ENCODE measurements at places on chromosomes 2 and 18.

DNA sequence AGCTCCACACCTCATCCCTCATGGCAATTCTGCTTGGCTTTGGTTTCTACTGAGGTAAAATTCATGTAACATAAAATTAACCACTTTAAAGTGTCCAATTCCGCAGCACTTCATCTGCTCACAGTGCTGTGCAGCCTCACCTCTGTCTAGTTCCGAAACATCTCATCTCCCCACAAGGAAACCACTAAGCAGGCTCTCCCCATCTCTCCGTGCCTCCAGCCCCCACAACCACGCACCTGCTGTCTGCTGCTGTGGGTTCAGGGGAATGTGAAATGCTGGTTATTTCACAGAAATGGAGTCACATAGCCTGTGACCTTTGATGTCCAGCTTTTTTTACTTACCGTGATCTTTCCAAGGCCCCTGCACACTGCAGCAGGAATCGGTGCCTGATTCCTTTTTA, 7.7 kb upstream of the GPC1 start:
- DNase-seq = no peak

DNA sequence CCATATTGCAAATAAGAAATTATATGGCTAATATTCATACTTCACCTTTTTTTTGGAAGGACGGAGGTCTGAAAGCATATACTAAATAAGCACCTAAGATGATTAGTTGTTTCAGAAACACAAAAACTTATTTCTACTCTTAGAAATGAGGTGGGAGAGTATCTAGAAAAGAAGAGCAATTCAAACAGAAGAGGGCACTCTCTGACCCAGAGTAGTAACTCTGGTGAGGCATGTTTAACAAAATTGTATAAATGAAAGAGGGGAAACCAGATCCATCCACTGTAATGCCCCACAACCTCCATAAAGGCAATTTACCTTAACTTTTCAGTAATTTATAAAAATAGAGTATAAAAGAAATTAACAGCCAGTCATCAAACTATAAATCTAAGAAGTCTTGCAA, 669.6 kb upstream of the VRK2 start:
- DNase-seq = peak; percentile 29

DNA sequence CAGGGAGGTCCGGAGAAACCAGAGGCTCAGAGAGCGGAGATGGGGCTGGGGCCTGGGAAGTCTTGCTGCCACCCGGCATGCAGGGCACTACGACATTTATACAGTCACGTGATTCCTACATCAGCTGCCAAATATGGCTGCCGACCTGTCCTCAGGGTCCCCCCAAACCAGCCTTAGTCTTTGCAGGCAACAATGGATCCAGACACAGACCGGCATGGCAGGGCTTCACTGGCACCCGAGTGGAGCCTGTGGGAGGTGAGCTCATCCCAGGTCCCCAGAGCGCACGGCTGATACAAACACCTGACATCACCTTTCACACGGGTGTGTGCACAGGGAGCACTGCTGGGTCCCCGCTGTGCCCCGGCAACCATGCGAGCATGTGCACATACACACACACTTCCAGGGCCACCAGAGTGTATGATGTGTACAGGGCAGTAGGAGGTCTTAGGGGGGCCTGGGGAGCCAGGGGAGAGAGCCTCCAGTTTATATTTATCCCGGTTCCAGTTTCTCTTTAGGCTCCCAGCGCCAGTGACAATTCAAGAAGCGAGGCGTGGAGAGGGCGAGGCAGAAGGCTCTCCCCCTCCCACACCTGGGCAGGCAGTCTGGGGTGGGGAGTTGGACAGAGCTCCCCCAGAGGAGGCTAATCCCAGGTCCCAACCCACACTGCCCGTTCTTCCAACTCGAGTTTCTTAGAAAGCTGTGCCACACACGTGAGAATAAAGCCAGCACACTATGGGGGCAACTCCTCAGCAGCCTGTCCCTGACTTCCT, 2.7 kb downstream of the SEMA4C start:
- no peak for DNase-seq

DNA sequence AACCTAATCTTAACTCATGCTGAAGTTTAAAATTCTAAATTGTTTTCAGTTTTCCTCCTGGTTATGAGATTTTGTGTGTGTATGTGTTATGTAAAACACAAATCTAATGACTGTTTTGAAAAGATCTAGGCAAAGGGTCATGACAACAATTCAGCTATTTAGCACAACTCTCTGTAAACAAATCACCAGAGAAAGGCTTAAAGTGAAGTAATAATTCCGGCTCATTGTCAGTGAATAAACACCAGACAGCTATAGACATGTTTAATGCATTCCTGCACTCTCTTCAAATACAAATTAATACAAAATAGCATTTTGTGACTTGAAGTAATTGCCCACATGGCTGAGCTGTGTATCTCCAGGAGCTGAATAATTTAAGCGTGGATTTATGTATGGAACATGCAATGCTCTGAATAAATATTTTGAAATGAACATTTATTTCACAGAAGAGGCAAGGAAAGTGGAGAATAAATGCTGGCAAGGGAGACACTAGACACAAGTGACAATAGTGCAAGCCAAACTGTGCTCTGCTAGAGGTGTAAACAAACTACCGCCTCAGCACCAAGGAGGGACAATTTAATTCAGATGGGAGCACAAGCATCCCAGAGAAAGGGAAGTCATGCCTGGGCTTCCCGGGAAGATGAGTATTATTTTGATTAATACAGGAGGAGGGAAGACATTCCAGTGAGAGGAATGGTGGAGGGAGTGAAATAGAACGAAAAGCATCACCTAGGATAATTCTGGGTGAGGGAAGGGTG, 133.6 kb upstream of the XPO1 start:
- DNase-seq = no peak

- peak; percentile 75 for DNase-seq
Measured at GRCh38 chr2:70514612-70515055, 39.0 kb downstream of the TGFA start.

DNA sequence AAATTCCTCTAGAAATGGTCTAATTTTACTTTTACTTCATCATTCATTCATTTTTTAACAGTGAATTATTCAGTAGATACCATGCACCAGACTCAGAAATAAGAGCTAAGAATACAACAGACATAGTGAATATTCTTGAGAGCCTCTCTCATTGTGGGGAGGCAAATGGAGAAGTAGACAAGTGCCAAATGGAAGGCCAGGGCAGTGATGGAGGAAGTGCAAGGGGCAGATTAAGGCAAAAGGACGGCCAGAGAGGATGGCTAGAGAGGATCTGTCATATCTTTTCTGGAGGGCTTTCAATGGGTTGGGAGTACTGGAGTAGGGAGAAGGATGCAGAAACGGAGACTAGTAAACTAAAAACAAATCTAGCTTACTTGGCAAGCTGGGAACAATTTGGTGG, 19.0 kb upstream of the RMDN2 start:
- no peak for DNase-seq

- no peak for DNase-seq
Measured at GRCh38 chr2:173589604-173590275, 235.1 kb downstream of the CDCA7 start.

DNA sequence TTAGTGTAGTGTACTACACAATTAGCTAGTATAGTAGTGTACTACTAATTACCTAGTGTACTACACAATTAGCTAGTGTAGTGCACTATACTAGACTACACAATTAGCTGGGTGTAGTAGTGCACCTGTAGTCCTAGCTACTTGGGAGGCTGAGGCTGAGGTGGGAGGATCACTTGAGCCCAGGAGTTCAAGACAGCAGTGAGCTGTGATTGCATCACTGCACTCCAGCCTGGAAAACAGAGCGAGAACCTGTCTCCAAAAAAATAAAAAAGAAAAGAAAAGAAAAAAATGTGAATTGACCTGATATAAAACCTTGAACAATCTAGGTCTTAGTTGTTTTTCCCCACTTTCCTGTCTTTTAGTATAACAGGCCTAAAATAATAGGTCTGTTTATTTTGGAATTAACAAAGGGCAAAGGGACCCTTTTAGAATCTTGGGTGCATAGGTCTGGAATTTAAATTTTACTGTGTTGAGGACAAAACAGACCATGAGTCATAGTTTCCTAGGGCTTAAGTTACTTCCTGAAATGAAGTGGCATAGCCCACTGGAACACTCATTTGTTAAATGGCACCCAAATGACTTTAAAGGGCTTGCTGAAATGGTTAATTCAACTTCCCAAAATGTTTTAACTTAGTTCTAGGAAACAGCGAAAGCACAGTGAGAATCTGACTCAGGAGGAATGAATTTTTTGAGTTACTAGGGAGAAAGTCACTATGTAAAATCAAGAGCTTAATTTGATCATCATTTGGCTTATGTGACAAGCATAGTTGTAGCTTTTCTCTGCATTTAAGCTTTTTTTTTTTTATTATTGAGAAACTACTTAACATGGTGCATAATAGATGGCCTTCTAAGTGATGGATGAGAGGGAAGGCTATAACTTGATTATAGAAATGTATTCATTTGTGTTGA, 50.7 kb upstream of the ARL5A start:
- DNase-seq = no peak

DNA sequence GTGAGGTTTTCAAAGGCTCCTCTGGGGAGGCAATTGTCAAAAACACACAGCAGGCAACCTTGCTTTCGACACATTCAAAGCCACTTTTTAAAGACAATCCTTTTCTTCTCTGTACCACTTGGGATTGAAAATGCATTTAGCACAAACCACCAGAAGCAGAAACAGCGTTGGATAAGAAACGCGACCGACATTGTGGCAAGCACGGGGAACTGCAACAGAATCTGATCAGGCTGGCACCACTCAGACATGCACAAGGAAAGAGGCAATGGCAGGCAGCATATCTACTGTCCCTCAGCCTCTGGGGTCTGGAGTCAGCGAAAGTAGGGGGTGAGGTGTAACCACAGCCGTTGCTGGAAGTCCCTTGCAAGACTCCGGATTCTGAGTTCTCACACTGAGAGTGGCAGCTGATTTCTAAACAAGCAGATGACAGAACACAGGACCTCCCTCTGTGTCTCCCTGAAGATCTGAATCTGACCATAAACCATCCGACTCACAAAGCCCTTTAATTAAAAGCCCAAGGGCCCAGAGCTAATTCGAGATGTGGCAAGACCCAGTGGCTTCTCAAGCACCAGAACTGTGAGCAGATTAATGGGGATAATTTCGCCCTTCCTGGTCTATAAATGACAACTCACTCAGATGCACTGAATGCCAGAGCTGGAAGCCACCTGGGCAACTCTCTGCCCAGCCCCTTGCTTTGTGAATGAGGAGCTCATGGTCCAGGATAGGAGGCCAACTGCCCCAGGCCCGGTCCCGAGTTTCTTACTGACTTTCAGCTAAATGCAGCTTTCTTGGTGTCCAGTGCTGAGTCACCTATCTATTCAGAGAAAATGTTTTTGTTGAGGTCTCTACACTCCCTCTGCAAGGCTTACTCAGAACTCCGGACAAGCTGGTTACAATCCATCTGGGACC, 29.6 kb downstream of the CYRIA start:
- no peak for DNase-seq

DNA sequence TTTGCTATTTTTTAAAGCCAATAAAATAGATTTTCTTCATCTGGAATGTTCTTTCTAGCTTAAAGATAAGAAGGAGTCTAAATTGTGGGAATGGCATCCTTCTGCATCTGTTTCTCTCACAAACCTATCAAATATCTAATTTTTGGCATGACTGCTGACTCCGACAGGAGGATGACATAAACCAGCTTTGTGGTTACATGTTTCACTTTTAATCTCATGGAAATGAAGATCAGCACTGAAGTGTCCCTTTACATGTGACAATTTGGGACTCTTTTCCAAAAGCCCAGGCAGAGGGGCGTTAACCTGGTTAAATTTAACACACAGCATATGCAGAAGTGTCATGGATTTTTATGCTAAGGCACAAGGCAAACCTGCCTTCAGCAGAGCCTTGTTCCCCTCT, 694.7 kb downstream of the ARHGAP15 start:
- no peak for DNase-seq

GRCh38 chr2:37059841-37060240, 24.3 kb downstream of the HEATR5B start:
- no peak for DNase-seq

DNA sequence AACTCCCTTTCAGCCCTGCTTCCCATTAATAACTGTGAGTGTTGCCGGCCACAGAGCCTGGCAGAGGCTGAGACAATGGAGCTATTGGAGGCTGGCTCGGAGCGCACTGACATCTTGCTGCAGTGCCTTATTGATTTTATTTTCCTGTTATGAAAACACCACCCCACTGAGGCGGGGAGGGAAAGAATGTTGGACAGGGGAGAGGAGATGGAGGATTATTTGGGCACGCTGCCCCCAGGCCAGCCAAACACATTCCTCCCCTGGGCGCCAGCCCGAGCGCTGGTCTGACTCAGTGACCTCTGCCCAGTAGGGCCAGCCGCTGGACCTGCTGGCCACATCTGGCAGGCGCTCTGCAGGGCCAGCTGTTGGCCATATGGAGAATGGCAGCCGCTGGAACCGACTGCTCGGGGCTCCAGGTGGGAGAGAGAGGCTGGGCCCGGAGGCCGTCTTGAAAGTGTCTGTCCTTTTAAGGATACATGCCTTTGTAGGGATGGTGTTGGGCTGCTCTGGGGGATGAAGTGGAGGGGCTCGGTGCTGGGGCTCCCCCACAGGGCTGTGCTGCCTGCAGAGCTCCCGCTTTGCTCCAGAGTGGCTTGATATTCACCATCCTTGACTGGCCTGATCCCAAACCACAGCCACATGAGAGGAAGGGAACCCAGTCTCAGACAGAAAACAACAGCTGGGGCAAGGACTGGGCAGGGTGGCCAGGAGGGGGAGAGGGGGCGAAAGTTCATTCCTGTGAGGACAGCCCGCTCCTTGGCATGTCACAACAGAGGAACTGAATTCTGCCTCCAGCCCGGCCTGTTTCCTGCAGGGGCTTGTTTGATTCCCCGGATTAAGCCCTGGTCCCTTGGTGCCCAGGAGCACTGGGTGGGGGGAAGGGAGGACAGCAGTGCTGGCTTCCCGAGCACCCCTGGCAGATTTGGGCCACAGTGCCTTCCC, 179.0 kb downstream of the KLHL29 start:
- DNase-seq = no peak

DNA sequence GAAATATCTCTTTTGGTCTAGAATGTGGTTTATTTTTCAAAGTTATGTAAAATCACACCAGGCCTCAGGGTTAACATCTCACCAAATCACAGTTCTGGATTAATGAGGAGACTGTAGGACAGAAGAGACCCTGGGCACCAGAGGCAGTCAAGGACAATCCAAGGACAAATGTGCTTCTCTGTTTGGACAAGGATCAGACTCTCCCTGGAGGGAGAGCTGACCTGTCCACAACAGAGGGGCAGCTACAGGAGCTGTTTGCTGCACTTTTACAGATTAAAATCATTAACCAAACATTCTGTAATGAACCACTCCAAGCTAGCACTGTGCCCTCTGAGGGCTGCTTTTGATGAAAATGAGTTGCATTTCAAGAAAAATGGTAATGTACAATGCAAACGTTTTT, 690.6 kb upstream of the SLC8A1 start:
- peak; percentile 85 for DNase-seq

GRCh38 chr2:238521870-238522269, 95.1 kb downstream of the ASB1 start:
- no peak for DNase-seq

- peak; percentile 1 for DNase-seq
Measured at GRCh38 chr2:236217926-236218325, 46.3 kb downstream of the ASB18 start.

DNA sequence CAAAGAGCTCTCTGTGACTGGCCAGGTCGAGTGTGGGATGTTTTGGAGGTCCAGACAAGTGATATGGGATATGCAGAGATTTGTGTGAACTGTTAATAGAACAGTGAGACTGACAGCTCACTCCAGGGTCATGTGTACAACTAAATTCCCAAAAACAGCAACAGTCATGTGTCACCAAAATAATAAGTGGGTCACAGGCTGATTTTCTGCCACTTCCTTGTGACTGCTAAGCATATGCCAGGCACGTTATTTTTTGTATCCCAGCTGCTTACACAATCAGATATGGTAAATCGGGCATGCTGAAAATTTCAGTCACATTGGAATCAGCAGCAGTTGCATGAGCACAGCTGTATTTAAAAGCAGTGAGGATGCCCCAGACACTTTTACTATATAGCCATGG, 198.7 kb downstream of the PTGR3 start:
- DNase-seq = no peak
